ENCODE measurements at places on chromosomes 12 and 14.
A peak's percentile ranks its signal among the peaks of the same experiment; 100 is the strongest.

GRCh38 chr12:96368233-96368632, 32.0 kb downstream of the CDK17 start:
- DNase-seq, result peak; percentile 31

- no peak for DNase-seq
These were observed 20.9 kb downstream of the ISCA2 start for GRCh38 chr14:74514471-74514941.

DNA sequence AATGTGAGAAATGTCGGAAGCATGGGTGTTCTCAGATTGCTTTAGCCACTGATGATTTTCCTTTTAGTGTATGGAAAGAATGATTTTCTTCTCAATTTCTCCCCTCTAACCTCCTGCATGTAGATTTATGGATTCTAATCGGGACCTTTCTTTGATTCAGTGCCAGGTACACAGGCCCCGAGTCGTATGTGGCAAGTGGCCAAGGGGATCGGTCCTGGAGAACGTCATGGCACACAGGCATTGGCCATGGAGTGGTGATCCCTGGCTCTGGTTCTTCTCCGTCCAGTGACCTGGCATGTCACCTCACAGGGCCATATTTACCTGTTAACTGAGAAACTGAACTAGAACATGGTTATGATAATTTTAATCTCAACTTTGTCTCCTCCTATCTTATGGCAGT, 58.1 kb downstream of the ETV6 start:
- no peak for DNase-seq

GRCh38 chr12:54016051-54016450, 7.3 kb downstream of the HOXC8 start:
- DNase-seq, result no peak

- DNase-seq, result no peak
These were observed 68.2 kb upstream of the CCDC91 start for GRCh38 chr12:28121899-28122655.

- DNase-seq, result peak; percentile 72
These were observed 3.7 kb downstream of the CLEC14A start for GRCh38 chr14:38252066-38252710.

GRCh38 chr14:89900802-89901201, 53.7 kb downstream of the EFCAB11 start:
- DNase-seq, result no peak

GRCh38 chr12:99997806-99998205, 13.1 kb upstream of the ANKS1B start:
- DNase-seq, result no peak

Measured in NCI-H2081 (cell line).